Urinary bladder (tissue), 4 donors: ENCODE measurements at places on chromosomes 2 and 18. TPM values are rescaled to one million over a fixed set of nuclear protein-coding genes. Genes with fewer than 3 reads are reported as not detected.

Gene TXNDC2
- polyA plus RNA-seq, result 0.08 TPM

- DNase-seq, result no peak
Measured at GRCh38 chr2:100038011-100038410, 104.4 kb downstream of the AFF3 start.

Gene DSG1
- not detected for polyA plus RNA-seq

- no peak for DNase-seq
Measured at GRCh38 chr2:210195101-210195852, 24.1 kb upstream of the KANSL1L start.

- no peak for DNase-seq
Measured at GRCh38 chr2:156459720-156460119, 23.5 kb downstream of the GPD2 start.

Gene RAPGEF4
- 4.3 TPM for polyA plus RNA-seq

DNA sequence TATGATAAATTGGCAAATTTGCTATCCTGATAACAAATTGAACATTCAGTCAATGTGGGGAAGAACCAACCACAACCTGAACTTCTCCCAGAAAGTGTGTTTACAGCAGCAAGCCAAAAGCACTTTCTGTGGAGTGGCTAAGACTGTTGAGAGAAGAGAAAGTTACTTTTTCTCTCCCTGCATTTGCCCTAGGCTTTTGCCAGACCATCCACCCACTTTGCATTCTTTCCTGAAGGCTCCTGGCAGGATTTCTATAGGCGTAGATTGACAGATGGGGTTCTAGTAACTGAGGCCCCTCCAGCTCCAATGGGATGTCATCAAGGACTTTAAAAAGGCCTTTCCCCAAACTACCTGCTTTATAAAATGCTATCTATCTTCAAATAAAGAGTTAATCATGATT, 215.2 kb downstream of the GULP1 start:
- no peak for DNase-seq

DNA sequence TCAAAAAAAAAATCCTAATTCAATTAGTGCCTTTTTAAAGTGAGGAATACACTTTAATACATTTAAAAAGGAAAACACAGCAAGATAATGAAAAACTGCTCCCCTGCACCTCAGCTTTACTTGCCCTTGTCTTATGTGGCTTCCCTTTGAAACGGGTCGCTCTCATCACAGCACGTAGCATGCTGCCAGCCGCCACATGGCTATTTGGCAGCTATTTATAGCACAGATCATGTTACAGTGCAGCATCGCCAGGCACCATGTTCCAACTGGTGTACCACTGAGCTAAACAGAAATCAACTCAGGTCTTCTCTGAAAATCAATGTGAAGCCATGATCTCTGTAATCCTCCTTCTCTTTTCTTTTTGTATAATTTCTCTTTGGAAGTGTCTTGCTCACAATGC, 65.1 kb downstream of the TMEM182 start:
- DNase-seq, result no peak

Gene UGT1A5
- polyA plus RNA-seq, result not detected

DNA sequence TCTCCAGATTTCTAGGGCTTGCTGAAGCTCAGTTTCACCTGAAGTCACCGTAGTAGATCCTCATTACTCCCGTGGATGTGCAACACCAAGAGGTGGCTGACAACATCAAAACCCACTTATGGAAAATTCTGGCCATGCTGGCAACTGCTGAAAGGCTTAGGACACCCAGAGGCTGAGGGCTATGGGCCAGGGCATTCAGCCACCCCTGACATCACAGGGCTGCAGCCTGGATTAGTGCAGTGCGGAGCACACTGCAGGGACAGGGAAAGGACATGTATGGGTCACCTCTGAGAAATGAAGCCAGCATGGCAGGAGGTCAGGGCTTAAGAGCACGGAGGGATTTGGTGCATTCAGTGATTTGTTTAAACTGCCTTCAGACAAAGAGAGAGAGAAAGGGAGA, 300.6 kb downstream of the TDRD15 start:
- no peak for DNase-seq

GRCh38 chr18:2923464-2923863, 76.7 kb downstream of the EMILIN2 start:
- DNase-seq, result no peak

- DNase-seq, result peak; percentile 67
Measured at GRCh38 chr2:109331081-109331480, 202.1 kb downstream of the SH3RF3 start.

Gene CWC22
- 14.1 TPM for polyA plus RNA-seq

GRCh38 chr18:74745633-74746403, 148.1 kb downstream of the ZNF407 start:
- DNase-seq, result no peak

DNA sequence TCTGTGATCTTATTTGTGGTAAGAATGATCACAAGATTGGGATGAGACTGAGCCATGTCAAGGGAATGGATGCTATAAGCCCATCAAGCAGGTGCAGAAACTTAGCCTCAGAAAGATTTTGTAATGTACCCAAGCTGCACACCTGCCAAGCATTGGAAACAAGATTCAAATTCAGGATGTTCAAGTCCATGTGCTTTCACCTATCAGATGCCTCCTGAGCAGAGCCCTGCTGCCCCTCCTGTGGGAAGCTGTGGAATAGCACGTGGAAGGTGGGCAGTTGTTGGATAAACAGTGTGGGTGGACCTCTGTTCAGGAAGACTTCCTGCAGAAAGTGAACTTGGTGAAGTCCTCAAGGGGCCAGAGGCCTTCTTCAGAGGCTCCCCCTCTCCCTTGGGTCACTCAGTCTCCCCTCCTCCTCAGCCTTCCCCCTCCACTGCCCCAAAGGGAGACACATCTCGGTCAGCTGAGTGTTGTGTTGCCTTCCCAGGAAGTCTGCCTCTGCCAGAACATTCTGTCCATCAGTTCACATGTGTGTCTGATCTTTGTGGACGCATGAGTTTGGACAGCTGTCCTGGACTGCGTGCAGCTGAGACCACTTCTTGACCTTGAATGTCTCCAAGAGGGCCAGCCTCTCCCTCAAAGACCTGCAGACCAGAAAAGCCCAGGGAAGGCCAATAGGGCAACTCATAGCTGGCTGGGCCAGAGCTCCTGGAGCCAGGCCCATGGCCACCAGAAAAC, 186.1 kb downstream of the INHBB start:
- DNase-seq, result no peak

DNA sequence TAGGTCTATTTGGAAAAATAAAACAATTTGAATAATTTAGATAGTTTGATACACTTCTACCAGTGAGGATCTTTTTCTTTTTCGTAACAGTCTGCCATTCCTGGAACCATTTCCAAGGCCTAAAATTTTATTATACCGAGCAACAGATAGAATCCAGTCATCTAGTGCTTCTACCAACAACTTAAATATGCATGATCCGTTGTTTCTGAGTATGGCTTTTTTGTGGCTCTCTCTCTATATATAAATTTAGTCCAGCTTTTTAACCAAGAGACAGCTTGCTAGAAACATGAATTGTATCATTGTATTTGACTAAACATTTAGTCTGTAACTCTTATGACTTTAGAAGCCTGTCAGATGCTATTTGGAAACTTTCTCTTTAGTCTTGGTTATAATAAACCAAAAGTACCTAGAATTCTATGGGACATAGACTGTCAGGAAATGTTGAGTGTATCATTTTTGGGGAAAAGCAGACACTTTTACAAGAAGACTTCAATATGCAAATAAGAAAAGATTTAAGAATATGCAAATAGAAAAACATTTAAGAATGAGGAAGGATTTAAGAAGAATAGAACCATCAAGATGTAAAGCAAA, 161.4 kb downstream of the ZEB2 start:
- no peak for DNase-seq

DNA sequence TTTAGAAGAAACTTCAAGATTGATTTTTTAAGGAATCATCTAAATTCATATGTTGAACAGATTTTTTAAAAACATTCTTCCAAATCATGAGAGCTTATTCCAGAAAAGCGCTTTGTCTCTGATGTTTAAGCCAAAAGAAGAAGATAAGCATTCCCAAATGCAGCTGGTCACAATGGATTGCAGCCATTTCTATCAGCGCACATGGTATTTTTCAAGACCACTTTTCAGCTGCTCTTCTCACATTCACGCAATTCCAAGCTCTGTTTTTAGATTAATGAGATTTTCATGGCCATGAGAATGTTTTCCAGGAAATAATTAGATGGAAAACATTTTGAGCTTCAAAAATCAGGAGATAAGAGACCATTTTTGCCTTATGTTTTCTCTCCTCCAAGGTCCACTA, 8.7 kb downstream of the OSBPL1A start:
- DNase-seq, result peak; percentile 6

DNA sequence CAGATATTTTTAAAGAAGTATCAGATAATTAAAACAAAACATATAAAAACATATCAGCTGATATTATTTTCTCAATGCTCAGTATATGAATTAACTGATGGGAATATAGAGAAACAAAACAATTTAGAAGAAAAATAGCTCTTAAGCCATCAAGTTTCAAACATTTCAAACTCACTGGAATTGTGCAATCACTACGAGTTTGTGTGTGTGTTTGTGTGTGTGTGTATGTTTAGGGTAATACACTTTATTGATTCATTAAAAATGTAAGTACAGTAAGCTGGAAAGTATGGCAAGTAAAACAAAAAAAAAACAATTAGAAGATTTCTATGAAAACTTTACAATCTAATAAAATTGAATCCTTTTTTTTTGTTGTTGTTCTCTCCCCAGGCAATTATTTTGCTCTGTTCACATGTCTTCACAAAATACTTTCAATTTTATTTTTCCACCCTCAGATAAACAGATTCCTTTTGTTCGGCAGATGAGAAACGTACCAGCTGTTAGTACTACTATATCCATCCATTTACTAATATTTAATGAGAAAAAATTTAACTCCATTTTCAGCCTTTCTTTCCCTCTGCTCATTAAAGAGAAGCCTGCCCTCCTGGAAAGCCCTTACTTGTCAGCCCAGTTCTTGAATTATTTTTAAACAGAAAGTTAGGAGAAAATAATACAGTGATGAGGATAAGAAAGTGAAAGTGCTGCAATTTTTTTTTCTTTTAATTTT, 87.6 kb downstream of the SLC8A1 start:
- no peak for DNase-seq

DNA sequence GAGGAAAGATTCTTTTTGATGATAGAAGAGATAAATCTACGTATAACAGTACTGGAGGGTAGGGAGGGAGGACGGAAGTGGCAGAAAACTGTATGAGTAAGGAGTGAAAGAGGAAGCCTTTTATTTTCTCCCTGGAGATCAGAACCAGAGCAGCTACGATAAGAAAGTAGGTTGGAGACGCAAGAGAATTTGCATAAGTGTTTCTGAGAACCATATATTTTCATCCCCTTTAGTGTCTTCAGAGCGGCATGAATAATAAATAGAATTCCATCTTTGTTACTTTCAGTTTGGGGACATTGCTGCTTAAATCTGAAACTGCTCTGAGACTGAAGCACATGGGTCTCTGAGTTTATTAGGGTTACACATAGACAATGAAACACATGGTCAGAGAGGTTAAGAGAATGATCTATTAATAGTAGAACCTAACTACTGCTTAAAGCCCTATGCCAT, 230.2 kb upstream of the TNP1 start:
- no peak for DNase-seq

Gene SERPINB5
- 5.6 TPM for polyA plus RNA-seq

- no peak for DNase-seq
Measured at GRCh38 chr2:40380041-40380440, 71.8 kb downstream of the SLC8A1 start.

Gene COLEC12
- polyA plus RNA-seq, result 31.9 TPM

- no peak for DNase-seq
Measured at GRCh38 chr2:64008434-64009009, 10.7 kb downstream of the VPS54 start.

Gene PROC
- 0.43 TPM for polyA plus RNA-seq

DNA sequence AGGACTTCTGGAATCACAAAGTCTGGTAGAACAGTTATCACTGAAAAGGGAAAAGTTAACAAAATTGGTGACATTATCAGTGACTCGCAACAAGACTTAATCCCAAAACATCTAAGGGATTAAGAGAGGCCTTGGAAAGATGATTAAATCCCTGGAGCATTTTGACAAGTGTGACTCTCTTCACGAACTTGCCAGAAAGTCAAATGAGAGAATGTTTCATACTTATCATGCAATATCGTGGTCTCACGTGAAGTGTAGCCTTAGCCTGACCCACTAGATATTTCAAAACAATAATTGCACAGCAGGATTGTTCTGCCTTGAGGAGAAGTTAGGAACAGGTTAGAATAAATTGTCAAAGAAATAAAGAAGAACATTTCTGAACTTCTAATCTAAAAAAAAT, 104.5 kb downstream of the COL6A3 start:
- no peak for DNase-seq

GRCh38 chr2:3241971-3242746, 135.5 kb downstream of the EIPR1 start:
- no peak for DNase-seq

DNA sequence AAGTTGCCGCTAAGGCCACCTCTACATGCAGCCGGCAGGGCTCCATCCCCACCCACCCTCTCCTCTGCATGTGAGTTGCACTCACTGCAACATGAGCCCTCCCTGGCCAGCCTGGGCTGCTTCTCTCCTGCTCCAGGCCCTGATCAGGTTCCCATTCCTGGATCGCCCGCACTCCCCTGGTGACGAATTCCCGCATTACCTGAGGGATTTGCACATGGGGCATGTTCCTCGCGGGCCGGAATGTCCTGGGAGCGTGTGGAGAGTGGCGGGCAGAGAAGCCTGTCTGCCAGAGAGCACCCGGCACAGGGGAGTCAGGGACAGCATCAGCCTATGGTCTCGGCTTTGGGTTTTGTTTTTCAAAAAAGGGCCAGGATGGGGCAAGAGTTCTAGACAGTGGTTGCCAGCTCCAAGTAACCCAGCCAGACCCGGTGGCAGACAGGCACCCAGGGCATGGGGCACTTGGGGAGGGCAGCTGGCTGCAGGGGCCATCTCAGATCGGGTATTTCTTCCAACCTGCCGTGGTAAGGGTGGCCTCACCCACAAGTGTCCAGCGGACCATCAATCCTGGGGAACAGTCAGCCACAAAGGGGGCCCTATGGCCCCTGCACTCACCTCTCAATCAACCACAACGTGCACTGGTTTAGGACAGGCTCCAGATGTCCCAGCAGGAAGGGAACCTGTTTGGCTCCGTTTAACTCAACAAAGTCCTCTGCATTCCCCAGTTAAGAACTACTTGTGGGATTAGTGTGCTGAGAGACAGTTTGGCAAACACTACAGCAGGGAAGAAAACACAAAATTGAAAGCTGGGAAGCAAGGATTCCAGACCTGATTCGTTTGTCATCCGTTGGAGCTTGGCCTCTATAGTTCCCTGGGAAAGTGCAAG, 187.7 kb downstream of the SMAD7 start:
- no peak for DNase-seq

DNA sequence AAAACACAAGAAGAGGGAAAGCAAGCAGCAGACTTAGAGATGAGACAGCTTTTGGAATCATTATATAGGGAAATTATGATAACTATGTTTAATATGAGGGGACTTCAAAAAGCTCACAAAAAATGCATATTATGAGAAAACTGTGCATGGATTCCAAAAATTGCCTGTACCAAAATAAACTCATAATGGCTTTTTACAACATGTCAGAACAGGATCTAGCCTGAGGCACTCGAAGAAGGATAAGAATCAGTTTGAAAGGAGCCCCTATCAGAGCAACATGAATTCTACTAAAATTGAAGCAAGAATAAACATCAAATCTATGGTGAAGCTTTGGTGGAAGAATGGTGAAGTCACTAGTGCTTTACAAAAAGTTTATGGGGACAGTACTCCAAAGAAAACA, 187.4 kb downstream of the RDH14 start:
- no peak for DNase-seq

GRCh38 chr18:32775628-32776027, 2.8 kb upstream of the KLHL14 start:
- no peak for DNase-seq

- no peak for DNase-seq
Measured at GRCh38 chr2:64651590-64651989, 2.1 kb downstream of the SERTAD2 start.

- no peak for DNase-seq
Measured at GRCh38 chr2:147260241-147260640, 584.6 kb upstream of the ACVR2A start.
